ENCODE measurements at places on chromosomes 5 and 9.

GRCh38 chr5:32559921-32560320 is 25.4 kb upstream of the SUB1 start:
- DNase-seq, result no peak

- peak; percentile 53 for DNase-seq
These were observed 14.9 kb downstream of the FAM151B start for GRCh38 chr5:80502800-80503199.

- DNase-seq, result no peak
These were observed 113.2 kb downstream of the TLE4 start for GRCh38 chr9:79684711-79685575.

- no peak for DNase-seq
These were observed 58.7 kb upstream of the ZNF354B start for GRCh38 chr5:178801021-178801420.

DNA sequence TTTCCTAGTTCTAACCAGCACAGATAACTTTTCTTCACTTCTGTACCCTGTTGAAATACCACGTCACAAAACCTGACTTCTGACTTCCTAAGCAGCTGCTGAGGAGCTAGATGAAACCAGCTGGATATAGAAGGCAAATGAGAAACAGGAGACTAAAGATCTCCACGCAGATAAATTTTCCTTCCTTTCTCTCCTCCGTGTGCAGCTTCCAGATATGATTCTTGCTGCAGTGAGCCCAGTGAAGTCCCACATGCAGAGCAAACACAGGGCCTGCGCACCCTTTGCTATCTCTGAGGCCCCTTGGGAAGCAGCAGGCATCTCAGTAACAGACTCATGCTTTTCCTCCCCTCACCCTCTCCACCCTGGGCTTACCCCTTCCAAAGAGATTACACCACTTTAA is 1638.3 kb downstream of the MAT2B start:
- peak; percentile 77 for DNase-seq

- DNase-seq, result no peak
These were observed 91.5 kb downstream of the MAMDC2 start for GRCh38 chr9:70135176-70135575.

DNA sequence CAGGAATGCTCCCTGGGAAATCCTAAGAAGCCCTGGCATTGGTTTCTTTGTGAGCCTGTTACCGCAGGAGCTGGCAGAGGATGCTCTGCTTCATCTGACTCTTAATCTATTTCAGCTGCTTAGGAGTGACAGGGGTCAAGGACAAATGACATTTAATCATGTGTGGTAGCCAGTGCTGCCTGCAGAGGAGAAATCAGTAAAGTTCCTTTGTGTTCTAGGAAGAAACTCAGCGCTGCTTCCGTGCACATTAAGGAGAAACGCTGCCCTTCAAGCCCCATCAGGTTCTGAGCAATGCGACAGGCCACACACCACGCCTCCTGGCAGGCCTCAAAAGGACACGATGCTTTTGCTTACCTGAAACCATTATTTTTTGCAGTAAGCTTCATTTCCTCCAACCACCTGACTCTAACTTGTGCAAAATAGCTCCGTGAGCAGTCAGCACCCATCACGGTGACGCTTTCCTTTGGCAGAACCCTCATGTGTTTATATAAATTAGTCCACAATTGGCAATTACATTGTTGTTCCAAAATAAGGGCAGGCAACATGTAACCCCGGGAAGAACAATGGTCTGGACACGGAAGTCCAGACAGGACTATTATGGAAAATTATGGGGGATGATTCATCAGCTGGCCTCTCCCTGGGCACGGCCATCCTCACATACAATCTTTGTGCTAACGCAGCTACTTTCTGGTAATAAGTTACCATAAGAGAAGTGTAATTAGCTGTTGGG is 387.9 kb upstream of the DAP start:
- no peak for DNase-seq

GRCh38 chr5:107531308-107531707 is 139.4 kb downstream of the EFNA5 start:
- no peak for DNase-seq

- DNase-seq, result no peak
These were observed 50.9 kb downstream of the EXD3 start for GRCh38 chr9:137371946-137372651.

DNA sequence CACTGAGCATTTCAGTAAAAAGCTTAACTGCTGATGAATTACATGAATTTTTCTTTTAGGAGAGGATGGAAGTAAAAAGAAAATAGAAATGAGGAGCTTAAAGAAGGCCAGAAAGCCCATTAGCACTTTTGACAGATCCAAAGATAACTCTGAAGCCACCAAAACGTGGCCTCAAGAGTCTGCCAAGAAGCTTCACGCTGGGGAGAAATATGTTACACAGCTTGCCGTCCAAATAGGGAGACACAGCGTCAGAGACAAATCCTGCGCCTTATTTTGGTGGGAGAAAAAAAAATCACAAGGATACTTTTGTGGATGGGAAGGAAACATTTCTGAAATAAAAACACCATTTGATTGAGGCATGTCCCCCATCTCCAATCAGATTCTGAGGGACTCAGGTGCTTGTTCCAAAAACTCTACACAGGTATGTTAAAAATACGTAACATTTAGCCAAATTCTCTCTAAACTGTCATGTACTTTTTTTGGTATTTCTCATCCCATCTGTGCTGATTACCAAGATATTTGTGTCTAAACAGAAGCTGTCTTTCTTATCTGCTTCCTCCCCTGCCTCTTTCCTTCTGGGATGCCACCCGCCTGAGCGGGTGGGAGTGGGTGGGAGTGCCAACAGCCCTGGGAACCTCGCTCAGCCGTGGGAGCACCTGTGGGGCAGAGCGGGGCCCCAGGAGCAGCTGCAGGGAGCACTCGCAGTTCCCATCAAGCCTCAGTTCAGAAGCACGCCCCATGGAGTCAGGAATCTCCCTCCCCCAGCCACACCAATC is 275.5 kb downstream of the DENND1A start:
- no peak for DNase-seq

GRCh38 chr5:75716715-75717081 is 539 bp downstream of the POC5 start:
- DNase-seq, result no peak

- DNase-seq, result no peak
These were observed 60.4 kb downstream of the GHR start for GRCh38 chr5:42483472-42484154.

DNA sequence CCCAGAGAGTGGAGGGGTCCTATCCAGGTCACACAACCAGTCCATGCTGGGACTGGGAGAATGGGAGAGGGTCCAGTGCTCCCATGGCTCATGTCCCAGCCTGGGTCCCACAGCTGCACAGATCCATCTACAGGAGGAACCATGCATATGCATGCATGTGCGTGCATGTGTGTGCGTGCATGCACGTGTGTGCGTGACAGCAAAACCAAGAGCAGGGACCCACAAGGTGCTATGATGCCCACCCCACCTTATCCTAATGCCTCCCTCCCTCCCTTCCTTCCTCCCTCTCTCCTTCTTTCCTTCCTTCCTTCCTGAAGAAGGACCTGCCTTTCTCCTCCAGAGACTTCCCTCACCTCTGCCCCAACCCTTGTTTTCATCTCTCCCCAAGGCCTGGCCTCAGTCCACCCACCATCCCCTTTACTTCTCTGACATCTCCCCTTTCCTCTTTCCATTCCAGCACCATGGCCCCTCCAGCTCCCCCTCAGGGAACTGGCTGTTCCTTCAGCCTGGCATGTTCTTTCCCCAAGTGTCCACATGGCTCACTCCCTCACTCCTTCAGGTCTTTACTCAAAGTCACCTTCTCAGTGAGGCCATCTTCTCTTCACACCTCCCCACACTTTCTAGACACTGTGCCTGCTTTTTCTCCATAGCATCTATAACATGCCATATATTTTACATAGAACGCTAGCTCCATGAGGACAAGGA is 21.8 kb downstream of the AQP7 start:
- no peak for DNase-seq

GRCh38 chr5:140249536-140249935 is 53.4 kb downstream of the PFDN1 start:
- no peak for DNase-seq

DNA sequence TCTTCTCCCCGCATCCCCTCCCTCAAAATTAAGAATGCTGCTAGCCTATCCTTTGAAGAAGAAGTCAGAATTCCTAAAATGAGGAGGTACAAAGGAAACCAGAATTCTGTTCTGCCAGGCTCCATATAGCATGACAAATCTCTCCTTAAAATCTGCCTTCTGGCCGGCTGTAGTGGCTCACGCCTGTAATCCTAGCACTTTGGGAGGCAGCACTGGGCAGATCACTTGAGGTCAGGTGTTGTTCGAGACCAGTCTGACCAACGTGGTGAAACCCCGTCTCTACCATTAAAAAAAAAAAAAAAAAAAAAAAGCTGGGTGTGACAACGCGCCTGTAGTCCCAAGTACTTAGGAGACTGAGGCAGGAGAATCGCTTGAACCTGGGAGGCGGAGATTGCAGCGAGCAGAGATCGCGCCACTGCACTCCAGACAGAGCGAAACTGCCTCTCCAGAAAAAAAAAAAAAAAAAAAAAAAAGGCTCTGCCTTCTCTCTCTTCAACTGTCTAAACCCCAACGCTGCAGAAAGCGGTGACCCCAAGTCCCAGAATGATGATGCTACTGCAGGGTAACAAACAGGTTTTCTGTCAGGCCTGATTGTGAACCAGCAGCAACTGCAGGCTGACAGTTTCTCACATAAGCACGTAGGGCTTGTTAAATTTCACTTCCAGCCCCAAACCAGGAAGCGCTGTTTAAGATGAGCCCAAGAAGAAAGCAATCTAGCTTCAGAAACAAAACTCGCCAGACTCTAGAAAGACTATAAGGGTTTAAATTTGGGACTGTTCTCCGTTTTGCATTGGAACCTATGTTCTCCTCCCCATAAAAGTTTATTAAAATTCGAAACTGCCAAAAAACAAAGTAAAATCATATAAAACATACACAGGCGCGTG is 963 bp upstream of the CAST start:
- DNase-seq, result peak; percentile 59

- DNase-seq, result no peak
These were observed 30.8 kb downstream of the HABP4 start for GRCh38 chr9:96480736-96481135.

DNA sequence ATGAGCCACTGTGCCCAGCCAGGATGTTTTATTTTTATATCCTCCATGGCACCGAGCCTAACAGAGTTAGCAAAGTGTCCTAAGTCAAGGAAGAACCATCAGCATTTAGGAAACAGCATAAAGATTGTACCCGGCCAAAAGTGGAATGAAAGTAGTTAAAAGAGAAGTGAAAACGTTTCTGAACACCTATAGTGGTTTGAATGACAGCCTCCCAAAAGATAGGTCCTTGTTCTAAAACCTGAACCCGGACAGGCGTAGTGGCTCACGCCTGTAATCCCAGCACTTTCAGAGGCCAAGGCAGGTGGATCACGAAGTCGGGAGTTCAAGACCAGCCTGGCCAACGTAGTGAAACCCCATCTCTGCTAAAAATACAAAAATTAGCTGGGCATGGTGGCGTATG is 37.4 kb downstream of the ZFAND5 start:
- DNase-seq, result no peak

- no peak for DNase-seq
These were observed 180.3 kb downstream of the TRIO start for GRCh38 chr5:14323466-14323865.

- DNase-seq, result peak; percentile 15
These were observed 68.0 kb upstream of the CTNNA1 start for GRCh38 chr5:138685193-138685745.

- no peak for DNase-seq
These were observed 2.8 kb downstream of the TRIM36 start for GRCh38 chr5:115166744-115167393.

GRCh38 chr9:76044266-76044819 is 153.9 kb downstream of the PCSK5 start:
- DNase-seq, result no peak

DNA sequence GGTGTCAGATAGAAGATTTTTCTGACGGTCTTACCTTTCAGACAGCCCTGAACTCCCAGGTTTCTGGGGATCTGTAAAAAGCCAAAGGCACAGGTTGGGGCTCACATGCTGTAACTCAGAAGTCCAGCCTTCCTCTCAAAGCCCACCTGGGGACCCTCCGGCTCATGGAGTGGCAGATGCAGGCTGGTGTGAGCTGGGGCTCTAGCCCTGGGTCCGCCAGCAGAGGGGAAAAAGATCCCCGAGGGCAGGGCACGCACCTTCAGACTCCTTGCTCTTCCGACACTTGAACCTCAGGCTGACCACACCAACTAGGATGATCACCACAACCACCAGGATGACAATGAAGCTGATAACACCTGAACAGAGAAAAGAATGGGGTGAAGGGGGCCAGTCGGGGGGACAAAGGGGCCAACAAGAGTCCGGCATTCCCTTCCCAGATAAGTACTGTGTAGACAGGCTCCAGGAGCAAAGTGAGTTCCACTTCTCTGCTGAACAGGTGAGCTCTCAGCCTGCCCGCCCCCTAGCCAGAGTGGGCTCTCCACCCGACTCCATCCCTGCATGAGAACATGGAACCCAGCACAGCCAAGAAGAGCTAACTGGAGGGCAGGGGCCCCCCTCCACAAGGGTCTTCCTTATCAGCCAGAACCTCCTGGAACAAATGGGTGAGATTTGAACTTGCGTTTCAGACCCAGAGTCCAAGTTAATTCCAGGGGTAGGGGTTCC is 7.8 kb downstream of the ECSCR start:
- DNase-seq, result no peak

DNA sequence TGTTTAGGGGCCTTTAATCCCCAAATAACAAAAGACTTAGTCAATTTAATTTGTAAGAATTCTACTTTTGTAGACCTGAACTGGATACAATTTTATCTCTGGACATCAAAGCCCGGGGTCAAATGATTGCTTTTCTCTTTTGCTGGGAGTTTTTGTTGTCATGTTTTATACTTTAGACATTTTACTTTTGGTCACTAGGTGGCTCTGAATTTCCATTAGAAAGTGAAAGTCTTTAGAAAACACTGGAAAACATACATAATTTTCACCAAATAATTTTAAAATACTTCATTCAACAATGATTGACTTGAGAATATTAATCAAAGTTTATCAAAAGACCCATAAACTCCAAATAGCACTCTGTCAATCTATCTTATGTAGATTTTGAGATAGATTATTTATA is 2.8 kb upstream of the PCA3 start:
- no peak for DNase-seq

Measured in NB4 (cell line).